Lower lobe of right lung (tissue), 2 donors: ENCODE measurements at places on chromosomes 7 and 10. TPM values are rescaled to one million over a fixed set of nuclear protein-coding genes. Genes with fewer than 3 reads are reported as not detected.
A peak's percentile ranks its signal among the peaks of the same experiment; 100 is the strongest.

- DNase-seq, result no peak
- H3K27ac ChIP-seq, result no peak overlapping the region
- no peaks in the 10 kb centered on the region for H3K36me3 ChIP-seq
- H3K4me1 ChIP-seq, result no peaks in the 10 kb centered on the region
Measured at GRCh38 chr10:130895161-130895560, 416.4 kb downstream of the TCERG1L start.

DNA sequence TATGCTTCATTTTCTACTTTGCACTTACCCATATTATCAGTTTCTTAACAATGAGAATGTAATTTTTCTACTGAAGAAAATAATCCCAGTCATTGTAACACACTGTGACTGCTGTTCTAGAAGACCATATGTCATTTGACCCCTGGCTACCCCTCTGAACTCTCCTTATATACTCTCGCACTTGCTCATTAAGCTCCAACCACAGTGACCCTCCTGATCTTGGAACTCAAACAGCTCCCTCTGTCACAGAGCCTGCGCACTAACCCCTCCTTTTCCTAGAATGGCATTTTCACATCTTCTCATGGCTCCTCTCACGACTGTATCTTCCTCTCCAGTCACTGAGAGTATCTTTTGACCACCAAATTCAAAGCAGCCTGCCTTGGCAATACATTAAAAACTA is 169.7 kb downstream of the CACNA2D1 start:
- DNase-seq, result no peak
- no peak overlapping the region for H3K4me3 ChIP-seq
- H3K27me3 ChIP-seq, result no peaks in the 10 kb centered on the region

DNA sequence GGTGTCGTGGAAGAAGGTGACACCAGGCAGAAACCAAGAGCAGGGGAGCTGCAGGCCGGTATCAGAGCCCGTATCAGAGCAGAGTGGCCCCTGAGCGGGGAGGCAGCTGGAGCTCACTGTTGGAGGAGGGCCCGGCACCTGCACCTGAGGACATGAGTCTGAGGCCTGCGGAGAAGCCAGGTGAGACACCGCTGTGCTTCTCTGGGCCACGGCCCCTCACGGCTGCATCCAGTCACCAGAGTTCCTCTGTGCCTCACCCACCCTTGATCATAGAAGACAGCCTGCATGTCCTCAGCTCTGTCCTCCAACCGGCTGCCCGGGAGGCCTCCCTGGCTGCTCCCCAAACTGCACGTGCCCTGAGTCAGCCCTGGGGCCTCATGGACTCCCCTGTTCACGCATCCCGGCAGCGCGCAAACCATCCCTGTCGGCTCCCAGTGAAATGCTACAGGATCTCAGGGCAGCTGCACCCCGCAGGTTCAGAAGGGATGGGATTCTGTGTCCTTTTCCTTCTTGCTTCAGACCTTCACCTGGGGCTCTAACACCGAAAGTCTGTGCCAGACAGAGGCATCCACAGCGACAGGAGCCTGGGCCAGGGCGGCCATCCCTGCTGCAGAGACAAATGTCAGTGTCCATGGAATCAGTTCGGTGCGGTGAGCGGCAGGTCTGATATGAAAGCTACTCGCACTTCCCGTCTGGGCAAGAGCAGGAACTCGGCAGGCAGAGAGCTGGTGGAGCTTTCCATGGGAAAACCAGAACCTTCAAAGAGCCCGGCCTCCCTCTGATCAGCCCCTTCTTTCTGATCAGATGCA is 111.9 kb upstream of the FAM20C start:
- no peaks in the 10 kb centered on the region for H3K36me3 ChIP-seq
- H3K4me3 ChIP-seq, result no peak overlapping the region
- no peak for DNase-seq
- H3K4me1 ChIP-seq, result no peaks in the 10 kb centered on the region
- H3K27ac ChIP-seq, result no peak overlapping the region
- peaks cover 5% of the 10 kb centered on the region for H3K27me3 ChIP-seq

GRCh38 chr10:58531084-58531695 is 18.5 kb downstream of the BICC1 start:
- H3K36me3 ChIP-seq, result no peaks in the 10 kb centered on the region
- no peaks in the 10 kb centered on the region for H3K4me1 ChIP-seq
- H3K27me3 ChIP-seq, result no peaks in the 10 kb centered on the region
- no peak for DNase-seq

DNA sequence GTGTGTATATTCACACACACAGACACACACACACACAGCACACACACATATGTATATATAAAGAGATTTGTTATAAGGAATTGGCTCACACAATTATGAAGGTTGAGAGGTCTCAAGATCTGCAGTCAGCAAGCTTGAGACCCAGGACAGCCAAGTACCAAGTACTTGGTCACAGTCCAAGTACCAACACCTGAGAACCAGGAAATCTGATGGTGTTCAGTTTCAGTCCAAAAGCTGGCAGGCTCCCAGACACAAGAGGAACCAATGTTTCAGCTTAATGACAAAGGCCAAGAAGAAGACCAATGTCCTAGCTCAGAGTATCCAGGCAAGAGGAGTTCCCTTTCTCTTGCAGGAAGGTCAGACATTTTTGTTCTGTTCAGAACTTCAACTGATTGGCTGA is 780.2 kb downstream of the MAGI2 start:
- H3K27me3 ChIP-seq, result no peaks in the 10 kb centered on the region
- no peak overlapping the region for H3K27ac ChIP-seq
- no peaks in the 10 kb centered on the region for H3K36me3 ChIP-seq

DNA sequence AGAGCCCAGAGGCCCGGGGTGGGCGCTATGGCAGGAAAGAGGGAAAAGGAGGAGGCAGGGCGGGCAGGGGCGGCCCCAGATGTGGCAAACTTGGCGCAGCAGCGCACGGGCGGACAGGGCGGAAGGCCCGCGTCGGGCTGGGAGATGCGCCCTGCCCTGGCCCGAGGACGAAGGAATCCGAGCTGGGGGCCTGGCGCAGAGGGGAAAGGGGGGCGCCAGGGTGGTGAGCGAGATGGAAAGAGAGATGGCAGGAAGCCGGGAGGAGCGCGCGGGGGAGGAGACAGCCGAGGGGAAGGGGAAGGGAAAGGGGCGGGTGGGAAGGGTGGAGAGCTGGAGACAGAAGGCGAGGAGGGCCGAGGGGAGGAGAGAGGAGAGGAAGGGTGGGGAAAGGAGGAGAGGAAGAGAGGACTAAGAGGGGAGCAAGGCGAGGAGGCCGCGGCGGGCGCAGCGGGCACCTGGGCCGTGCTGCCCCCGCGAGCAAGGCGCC is at the start of gene MARVELD1:
TSS of gene MARVELD1 (plus strand) at position 392 of the 487 bp plus-strand sequence. CDS start 147 bp downstream, outside the sequence.
- DNase-seq, result peak; percentile 72
- H3K4me3 ChIP-seq, result peak within 1 kb of the TSS; percentile 74
- H3K4me1 ChIP-seq, result peaks cover 50% of the 10 kb centered on the region
- peak within 1 kb of the TSS; percentile 90 for H3K27ac ChIP-seq
- no peaks in the 10 kb centered on the region for H3K27me3 ChIP-seq

DNA sequence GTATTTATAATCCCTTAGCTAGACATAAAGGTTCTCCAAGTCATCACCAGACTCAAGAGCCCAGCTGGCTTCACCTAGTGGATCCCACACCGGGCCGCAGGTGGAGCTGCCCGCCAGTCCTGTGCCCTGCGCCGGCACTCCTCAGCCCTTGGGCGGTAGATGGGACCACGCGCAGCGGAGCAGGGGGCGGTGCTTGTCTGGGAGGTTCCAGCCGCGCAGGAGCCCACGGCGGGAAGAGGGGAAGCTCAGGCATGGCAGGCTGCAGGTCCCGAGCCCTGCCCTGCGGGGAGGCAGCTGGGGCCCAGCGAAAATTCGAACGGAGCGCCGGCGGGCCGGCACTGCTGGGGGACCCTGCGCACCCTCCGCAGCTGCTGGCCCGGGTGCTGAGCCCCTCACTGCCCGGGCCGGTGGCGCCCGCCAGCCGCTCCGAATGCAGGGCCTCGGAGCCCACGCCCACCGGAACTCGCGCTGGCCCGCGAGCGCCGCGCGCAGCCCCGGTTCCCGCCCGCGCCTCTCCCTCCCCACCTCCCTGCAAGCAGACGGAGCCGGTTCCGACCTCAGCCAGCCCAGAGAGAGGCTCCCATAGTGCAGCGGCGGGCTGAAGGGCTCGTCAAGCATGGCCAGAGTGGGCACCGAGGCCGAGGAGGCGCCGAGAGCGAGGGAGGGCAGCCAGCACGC is 675.6 kb downstream of the REEP3 start:
- H3K4me1 ChIP-seq, result no peaks in the 10 kb centered on the region
- no peak for DNase-seq
- H3K27ac ChIP-seq, result no peak overlapping the region

DNA sequence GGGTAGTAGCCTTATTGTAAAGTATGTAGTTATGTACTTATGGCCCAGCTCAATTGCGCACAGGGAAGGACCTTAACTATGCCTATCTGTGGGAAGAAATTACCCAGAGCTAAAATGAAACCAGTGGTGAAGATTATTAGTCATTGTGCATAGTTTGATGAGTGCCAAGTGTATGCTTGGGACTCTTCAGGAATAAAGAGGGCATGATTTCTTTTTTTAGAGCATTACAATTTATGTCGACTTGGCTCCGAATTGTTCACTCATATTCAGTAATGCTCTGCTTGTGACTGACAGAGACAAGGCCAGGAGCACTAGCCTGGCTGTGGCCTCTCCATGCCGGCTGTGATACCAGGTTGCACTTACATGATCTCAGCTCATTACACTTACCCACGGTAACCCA is 269.5 kb downstream of the TRIL start:
- no peak overlapping the region for H3K4me3 ChIP-seq
- H3K36me3 ChIP-seq, result no peaks in the 10 kb centered on the region
- H3K27me3 ChIP-seq, result no peaks in the 10 kb centered on the region
- no peak overlapping the region for H3K27ac ChIP-seq
- no peak for DNase-seq

GRCh38 chr10:18350340-18350739 is 210.1 kb downstream of the CACNB2 start:
- H3K36me3 ChIP-seq, result no peaks in the 10 kb centered on the region
- no peaks in the 10 kb centered on the region for H3K27me3 ChIP-seq
- H3K4me1 ChIP-seq, result no peaks in the 10 kb centered on the region
- H3K27ac ChIP-seq, result no peak overlapping the region
- H3K4me3 ChIP-seq, result no peak overlapping the region

GRM3 gene
- not detected for total RNA-seq

LRIT1 gene
- total RNA-seq, result not detected

ZNF239 gene
- total RNA-seq, result 2.1 TPM

PLAC9 gene
- 38.0 TPM for total RNA-seq

STAG3 gene
- 4.1 TPM for total RNA-seq

IDE gene
- total RNA-seq, result 26.3 TPM

CDC14C gene
- total RNA-seq, result not detected
